Fibroblast of the conjunctiva (primary cell): ENCODE measurements at places on chromosomes 2 and 18.

GRCh38 chr2:239392072-239392357 lies 8.8 kb downstream of the HDAC4 start:
- DNase-seq: no peak

DNA sequence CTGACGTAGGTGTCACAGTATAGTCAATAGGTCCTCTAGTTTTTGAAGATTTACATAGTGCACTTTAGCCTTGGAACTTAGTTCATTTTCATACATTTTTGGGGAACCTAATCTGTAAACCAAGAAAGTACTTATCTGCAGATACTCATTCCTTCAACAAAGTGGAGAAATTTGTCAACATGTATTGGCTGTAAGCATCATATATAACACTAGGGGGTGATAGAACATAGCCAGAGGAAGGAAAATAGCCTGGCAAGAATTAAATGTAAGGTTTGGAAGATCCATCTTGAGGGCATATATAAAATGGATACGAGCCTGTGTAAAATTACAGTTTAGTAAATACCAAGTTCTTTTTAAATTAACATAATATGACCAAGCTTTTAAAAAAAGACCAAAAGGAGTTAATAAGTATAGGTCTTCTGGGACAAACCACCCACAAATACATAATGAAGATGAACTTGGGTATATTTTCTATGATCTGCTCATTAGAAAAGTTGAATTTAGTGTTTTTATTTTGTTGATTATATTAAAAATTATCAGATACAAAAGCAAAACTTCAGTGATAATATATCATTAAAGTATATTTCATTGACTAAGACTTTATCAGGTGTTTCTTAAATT lies 18.2 kb downstream of the RPL37A start:
- peak; percentile 58 for DNase-seq

DNA sequence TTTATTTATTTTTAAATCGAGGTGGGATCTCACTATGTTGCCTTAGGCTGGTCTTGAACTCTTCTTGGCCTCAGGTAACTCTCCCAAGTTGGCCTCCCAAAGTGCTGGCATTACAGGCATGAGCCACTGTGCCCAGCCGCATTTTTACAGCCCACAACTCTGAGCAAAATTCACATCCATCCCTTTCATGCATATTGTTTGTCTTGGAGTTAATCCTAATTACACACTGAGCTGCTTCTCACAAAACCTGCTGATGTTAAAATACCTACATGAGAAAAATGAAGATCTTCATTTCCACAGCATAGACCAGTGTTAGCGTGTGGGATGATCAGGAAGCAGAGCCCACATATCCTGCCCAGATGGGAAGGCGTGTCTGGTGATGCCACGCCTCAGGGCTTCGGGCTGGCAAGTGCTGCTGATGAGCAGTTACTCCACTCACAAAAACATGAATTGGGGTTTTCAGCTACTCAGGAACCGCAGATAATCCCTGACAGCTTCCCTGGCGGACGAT lies 14.6 kb downstream of the ITGB1BP1 start:
- no peak for DNase-seq

- DNase-seq: no peak
Observed at GRCh38 chr2:33104726-33105125, 158.0 kb downstream of the LTBP1 start.

- peak; percentile 22 for DNase-seq
Observed at GRCh38 chr18:75638776-75639471, 211.4 kb upstream of the SMIM21 start.

DNA sequence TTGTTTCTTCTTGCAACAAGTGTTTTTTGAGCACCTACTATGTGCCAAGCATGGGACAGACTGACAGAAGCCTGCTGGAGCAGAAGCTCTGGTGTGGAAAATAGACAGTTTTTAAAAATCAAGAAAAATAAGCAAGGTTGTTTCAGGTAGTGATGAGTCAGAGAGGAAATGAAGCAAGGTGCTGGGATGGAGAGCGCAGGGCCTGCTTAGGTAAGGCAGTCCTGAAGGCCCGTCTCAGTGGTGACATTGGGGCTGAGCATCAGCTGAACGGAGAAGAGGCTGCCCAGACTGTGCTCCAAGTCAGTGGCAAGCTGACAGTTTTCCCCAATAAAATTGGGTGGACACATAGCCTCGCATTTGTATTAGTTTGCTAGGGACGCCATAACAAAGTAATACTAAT lies 263.6 kb downstream of the SS18 start:
- DNase-seq: no peak

GRCh38 chr2:201918616-201919307 lies 112.4 kb downstream of the CDK15 start:
- DNase-seq: no peak

GRCh38 chr2:11389551-11390398 lies 45.3 kb upstream of the ROCK2 start:
- peak; percentile 70 for DNase-seq

GRCh38 chr2:195601361-195601760 lies 55.7 kb upstream of the SLC39A10 start:
- DNase-seq: no peak

DNA sequence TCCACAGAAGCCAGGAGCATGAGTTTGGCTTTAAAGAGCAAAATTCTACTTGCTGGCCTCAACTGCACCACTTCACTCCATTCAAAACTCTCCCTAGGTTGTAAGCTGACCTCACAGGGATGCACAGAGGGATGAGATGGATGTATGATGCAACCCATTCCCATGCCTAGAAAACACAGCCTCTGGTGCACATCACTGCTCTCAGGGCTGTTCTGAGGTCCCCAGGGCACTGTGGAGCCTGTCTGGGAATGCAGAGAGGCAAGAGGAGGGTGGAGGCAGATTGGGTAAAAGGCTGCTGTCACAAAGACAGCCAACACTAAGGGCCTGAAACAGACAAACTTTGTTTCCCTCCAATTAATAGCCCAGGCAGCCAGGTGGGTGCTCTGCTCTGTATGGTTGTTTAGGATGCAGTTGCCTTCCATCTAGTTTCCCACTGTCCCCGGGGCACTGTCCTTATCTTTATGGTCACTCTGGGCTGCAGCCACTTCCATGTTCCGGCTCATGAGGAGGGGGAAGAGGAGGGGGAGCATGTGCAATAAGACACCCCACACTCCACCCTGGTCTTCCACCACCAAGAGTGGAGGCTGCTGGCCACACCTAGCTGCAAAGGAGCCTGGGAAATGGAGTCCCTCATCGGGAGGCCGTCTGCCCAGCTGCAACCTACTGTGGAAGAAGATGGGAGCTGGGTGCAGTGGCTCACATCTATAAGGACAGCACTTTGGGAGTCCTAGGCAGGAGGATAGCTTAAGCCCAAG lies 7.0 kb downstream of the GPR45 start:
- DNase-seq: no peak

GRCh38 chr2:226618875-226619605 lies 180.6 kb downstream of the IRS1 start:
- peak; percentile 65 for DNase-seq

DNA sequence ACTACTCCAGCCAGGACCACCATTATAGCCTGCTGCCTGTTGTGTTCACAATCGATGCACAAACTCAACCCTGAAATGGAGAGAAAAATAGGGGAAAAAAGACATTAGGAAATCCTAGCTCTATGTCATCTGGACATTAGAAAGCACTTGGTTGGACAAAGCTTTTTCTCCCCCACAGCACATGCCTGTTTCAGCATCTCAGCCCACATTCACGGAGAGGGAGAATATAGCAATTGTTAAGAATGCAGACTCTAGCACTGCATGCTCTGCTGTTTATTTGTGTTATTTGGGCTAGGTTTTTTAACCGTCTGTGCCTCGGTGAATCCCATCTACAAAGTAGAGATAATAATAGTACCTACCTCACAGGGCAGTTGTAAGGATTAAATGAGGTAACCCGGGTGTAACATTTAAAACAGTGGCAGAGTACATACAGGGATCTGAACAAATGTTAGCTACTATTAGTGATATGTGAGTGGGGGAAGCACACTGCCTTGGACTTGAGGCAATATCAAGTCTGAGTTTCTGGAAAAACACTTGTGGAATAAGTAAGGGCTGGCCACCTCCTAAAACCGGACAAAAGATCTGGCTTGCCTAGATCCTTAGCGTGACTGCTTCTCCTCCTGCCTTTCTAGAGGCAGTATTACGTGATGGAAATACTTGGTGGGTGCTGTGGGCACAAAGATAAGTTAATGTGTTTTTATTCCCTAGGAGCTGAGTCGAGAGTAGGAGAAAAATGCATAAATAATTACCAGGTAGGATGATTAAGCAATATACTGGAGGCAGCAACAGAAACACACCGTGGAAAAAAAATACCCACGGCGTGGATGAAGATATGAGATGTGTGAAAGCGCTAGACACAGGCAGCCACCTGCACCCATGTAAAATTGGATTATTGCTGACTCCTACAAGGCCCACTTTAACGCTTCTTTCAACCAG lies 1.0 kb upstream of the PPP1CB start:
- DNase-seq: peak; percentile 22

DNA sequence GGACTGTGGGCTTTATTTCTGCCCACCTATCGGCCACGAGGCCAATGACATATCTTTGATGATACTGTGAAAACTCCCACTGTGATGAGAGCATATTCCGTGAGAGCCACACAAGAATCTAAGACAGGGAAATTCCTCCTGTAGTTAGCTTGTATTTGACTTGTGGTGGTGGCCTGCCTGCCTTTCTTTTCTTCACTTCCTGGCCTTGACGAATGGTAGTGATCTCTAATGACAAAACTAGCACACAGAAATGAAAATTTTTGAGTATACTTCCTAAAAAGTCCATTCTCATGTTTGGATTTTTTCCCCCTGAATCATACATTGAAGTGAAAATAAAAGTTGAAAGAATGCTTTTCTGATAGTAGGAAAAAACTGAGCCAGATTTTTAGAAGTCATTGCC lies 94.4 kb downstream of the MGAT5 start:
- DNase-seq: no peak

GRCh38 chr2:168577885-168578284 lies 121.8 kb downstream of the CERS6 start:
- no peak for DNase-seq

- DNase-seq: no peak
Observed at GRCh38 chr2:47046271-47046670, 108.8 kb downstream of the STPG4 start.

DNA sequence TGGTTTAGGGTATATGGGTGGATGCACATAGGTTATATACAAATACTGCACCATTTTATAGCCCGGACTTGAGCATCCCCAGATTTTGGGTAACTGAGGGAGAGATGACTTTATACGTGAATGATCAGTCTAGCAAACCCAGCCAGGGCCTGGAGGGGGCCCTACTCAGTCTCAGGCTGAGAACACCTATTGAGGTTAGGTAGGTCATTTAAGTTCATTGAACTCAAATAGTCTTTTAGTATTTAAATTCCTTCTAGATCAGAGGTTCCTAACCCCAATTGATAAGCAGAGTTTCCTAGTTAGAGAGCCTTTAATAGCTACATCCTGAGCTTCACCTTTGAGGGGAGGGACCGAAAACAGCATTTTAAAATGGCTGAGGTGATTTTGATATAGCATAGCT lies 487.0 kb downstream of the DCC start:
- DNase-seq: no peak

GRCh38 chr2:236963631-236964182 lies 122.0 kb upstream of the COPS8 start:
- no peak for DNase-seq

DNA sequence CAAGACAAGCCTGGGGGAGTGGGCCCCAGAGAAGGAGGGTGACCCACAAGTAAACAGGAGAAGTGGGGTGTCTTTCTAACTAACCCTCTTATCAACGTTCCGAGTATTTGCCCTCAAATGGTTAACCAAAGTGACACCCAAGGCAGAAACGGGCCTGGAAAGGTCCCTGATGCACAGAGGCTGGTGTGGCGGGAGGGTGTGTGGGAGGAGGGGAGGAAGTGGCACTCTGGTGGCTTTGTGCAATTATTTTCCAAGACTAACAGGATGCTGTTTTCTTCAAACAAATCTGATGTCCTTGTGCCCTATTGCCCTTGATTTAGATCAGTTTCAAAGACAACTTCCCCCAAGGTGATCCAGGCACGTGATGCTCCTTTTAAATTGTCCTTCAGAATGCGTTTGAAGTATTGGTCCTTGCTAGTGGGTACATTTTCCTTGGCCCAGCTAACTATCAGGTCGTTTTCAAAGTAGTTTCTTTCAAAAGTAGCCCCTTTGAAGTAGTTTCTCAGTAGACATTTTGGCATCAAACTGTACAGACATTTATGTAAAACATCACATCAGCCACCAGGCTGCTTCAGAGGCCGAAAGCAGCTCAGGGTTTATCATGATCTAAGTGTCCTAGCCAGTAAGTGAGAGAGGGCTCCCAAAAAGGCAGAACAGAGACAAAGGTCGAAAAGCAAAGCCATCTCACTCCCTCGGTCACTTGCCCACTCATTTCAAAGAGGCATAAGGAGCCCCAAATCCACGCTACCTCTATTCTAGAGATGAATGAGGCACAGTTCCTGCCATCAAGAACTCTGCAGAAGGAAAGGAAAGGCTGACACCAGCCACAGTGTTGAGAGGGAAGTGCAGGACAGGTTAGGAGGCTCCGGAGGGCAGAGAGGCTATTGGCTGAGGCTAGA lies 371.1 kb upstream of the ID2 start:
- DNase-seq: no peak

- DNase-seq: no peak
Observed at GRCh38 chr2:10400568-10400977, 47.6 kb downstream of the ODC1 start.

DNA sequence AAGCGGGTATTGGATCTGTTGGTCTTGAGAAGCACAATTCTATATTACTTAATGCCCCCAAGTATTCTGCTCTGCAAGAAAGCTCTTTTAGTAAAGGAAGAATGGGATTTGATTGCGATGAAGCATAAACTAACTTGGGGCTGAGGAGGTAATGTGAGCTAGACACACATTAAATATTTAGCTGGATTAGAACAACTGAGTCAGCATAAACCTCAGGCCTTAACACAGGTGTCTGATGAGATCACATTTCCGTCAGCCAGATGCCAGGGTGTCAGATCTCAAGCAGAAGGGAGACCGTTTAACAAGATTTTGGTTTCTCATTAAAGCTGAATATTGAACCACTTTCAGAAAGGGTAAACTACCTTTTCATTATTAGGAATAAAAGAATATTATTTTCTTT lies 94.5 kb downstream of the GYPC start:
- no peak for DNase-seq

GRCh38 chr2:51293566-51294200 lies 261.8 kb upstream of the NRXN1 start:
- DNase-seq: no peak

DNA sequence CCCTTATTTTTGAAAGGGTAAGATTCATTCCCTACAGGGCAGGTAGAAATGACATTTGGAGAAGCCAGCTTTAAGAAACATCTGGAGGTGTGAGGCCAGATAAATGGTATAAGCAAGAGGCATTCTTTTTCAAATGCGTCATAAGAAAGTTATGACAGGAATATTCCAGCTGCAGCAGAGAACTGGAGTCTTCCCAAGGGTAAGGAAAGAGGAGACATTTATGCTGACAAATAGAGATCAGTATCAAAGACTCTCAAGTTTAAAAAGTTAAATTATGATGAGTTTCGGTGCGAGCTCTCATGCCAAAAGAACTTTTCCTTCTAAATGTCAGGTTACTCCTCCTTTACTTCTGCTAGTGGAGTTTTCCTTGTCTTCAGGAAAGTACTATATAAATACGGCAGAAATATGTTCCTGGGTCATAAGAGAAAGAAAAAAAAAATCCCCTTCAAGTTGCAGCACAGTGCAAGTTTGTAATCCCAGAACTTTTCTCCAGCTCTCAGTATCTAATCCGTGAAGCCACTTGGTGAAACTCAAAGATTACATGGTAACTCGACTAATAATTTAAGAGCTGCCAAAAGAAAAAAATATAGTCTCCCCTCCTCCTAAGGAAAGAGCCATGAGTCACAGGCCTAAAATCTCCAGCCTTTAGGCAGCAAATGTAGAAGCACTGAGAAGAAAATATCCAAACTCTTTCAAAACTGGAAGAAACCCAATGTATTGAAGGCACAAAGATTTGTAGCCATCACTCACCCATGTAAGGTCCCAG lies 428.1 kb downstream of the MEIS1 start:
- DNase-seq: no peak

- DNase-seq: no peak
Observed at GRCh38 chr2:128765811-128766210, 447.1 kb upstream of the HS6ST1 start.
